Panc1 (cell line): ENCODE measurements at places on chromosomes 5 and 9.

DNA sequence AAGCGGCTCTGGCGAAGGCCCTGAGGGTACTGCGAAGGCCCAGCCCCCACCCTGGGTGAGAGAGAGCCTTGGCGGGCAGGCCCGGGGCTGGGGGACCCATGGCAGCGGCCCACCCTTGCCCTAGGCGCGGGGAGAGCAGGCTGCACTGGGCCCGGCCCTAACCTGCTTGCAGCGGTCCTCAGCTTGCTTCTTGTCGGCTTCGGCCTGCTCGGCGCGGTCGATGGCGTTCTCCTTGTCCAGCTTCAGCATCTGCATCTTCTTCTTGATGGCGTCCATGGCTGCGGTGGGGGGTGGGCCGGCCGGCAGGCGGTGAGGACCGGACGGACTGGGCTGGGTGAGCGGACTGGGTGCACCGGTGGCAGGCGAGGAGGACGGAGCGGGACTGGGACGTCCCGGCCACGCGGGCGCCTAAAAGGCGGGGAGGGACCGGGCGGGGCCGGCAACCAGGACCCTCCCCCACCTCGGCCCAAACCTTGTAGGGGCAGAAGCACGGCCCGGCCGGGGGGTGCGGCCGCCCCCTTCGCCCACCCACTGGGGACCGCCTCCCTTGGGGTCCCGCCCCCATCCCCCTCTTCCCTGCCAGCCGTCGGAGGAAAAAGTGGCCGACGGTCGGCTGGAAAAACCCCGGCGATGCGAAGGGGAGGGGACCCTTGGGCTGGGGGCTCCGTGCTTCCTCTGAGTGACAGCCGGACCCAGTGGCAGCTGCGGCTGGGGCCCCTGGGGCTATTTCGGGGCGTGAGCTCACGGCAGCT is at the start of gene TPM2:
TSS of gene TPM2 (minus strand) at position 384 of the 752 bp plus-strand sequence. CDS start at position 276, 108 bp downstream.
- no peak for DNase-seq

DNA sequence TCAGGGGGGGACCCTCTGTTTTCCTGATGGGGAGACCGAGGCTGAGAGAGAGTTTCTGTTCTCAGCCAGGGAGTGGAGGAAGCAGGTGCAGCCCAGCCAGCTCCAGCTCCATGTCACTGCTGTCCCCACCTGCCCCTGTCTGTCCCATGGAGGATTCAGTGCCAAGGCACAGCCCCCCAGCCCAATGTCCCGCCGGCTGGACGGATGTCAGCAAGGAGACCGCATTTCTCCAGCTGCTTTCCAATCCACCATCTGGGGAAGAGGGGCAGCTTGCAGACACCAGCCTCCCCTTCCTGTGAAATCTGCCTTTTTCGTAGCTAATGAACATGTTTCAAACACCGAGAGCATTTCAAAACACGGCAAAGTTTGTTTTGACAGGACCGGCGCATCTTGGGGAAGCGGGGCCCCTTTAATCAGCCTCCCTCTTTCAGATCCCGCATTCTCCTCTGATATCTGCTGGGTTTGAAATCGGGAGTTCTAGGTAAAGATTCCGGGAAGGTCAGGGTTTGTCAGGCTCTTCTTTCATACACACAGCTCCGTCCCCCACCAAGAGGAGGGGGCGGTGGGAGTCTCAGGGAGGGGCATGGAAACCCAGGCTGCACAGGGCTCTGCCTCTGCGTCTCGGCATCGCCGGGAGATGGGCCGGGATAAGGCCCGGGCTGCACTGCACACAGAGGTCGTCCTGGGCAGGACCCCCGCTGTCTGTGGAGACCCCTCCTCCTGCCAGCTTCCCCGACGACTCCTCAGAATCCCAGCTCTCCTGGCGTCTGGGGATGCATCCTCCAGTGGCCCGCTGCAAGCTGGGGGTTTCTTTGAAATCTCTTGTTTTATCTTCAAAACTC is 74.8 kb downstream of the NEK6 start:
- no peak for DNase-seq

GRCh38 chr5:96699186-96699820 is 37.1 kb downstream of the CAST start:
- DNase-seq, result no peak

- no peak for DNase-seq
Observed at GRCh38 chr9:81529556-81530193, 159.7 kb downstream of the TLE1 start.

- DNase-seq, result no peak
Observed at GRCh38 chr5:172524573-172525021, 70.3 kb upstream of the SH3PXD2B start.

DNA sequence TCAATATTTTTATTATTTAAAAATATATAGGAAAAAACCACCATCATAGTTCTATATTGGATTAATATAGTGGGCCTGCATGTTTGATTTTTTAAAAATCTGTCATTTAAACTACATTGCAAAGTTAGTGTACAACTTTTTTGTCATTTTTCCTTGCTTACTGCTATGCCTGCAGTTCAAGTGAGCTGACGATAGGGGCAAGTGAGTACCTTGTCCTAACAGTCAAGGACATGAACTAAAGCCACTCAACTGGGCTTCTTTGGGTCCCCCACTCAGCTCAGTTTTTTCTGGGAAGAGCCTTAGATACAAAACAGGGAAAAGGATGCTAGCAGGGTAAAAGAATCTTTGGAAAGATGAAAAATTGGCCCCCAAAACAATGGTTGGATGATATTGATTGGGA is 269.9 kb downstream of the MAN2A1 start:
- no peak for DNase-seq

- no peak for DNase-seq
Observed at GRCh38 chr5:162091336-162091735, 23.8 kb downstream of the GABRG2 start.

DNA sequence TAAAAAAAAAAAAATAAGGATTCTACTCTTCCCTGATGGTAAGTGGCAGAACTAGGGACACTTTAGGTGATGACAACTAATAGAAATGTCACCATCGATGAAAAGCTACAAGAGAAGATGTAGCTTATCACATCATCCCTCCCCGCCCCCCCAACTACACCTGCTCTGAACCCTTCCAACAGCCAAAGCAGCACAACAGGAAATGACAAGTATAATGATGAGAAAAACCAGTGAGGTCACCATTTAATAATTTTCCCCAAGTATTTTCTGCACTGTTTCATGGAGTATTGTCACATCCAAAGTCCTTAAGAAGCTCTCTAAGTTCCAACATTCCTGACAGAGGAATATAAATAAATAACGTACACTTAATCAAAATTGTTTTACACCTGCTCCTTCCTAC is 221.4 kb downstream of the EFNA5 start:
- DNase-seq, result no peak

DNA sequence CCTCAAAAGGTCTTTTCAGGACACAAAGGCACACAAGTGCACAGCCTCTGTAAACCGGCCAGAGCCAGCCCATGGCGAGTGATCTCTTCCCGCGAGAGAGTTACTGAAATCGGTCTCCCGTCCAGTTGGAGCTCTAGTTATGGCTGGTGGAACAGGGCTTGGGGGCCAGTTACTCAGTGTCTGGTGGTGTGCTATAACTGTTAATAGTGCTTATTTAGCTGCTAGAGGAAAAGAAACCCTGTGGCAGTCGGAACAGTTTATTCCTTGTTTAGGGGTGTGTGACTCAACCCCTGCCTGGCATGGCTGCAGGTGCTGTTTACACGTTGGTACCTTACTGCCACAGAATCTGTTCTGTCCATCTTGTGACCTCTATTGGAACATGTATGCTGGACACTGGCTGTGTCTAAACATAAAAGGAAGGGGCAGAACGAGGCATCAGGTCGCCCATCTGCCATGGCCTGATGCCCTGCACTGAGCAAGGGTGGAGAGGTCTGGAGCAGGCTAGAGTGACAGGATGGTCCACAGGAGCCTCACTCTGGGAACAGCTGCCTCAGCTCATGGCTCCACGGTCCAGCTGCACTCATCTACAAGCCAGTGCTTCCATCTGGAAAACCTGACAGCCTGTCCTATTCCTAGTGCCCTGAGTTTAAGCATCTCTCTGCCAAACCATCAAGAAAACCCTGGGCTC is 49.6 kb upstream of the SIMC1 start:
- no peak for DNase-seq

DNA sequence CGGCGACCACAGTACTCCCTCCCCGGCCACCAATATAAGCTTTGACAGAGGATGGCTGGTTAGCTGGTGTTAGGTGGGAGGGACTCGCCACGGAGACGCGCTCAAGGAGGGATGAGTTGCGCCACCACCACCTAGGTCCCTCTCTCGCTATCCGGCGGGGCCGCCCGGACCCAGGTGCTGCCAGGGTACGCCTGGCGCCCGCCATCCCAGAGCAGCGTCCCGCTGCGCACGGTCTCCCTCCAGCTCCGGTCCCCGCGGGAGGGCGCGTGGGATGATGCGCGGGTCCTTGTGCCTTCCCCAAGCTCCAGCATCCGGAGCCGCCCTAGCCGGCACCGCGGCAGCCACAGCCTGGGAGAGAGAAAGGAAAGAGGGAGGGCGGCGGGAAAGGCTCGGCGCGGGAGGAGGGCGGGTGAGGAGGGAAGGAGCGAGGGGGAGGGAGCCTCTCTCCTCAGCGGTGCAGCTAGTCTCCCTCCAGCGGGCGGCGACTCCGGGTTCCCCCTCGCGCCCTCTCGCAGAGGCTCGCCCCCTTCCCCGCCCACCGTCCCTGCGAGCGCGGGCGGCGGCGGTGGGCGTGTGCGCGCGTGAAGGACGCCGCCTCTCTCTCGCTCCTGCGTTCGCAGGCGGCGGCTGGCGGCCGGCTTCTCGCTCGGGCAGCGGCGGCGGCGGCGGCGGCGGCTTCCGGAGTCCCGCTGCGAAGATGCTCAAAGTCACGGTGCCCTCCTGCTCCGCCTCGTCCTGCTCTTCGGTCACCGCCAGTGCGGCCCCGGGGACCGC is at the start of gene CAMK4:
TSS of gene CAMK4 (plus strand) at position 598 of the 774 bp plus-strand sequence. CDS start at position 698, 100 bp downstream.
- DNase-seq, result no peak

- no peak for DNase-seq
Observed at GRCh38 chr9:33750839-33751339, 44.5 kb upstream of the PRSS3 start.

DNA sequence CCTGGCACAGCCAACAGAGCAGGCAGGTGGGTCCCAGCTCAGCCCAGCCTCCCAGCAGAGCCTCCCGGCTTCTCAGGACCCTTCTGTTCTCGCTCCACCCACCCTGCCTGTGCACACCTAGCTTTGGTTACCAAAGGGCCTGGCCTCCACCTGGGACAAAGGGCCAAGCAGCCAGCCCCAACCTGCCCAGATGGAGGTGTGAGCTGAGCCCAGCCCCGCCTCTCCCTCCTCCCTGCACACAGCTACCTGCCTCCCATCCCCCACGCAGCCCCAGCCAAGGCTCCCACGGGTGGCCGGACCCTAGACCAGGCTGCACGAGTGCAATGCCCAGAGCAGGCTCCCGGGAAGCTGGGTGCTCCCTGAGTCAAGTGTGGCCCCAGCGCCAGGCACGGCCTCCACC is 5.6 kb downstream of the TPRN start:
- no peak for DNase-seq

GRCh38 chr9:134403292-134403681 is 77.0 kb downstream of the RXRA start:
- DNase-seq, result no peak

DNA sequence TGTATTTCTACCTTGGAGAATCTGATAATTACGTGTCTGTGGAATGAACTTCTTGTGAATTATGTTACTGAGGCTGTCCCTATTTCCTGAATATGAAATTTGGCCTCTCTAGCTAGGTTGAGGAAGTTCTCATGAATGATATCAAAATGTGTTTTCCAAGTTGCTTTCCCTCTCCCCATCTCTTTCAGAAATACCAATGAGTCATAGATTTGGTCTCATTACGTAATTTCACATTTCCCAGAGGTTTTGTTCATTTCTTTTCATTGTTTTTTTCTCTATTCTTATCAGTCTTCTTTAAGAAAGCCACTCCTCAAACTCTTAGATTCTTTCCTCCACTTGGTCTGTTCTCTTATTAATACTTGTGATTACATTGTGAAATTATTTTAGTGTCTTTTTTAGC is 923.8 kb upstream of the CDH9 start:
- no peak for DNase-seq

GRCh38 chr9:124511426-124511840 is 4.2 kb upstream of the NR5A1 start:
- no peak for DNase-seq

GRCh38 chr5:58855851-58856739 is 273.2 kb downstream of the RAB3C start:
- DNase-seq, result no peak

GRCh38 chr5:130715541-130715940 is 449.5 kb downstream of the HINT1 start:
- no peak for DNase-seq

DNA sequence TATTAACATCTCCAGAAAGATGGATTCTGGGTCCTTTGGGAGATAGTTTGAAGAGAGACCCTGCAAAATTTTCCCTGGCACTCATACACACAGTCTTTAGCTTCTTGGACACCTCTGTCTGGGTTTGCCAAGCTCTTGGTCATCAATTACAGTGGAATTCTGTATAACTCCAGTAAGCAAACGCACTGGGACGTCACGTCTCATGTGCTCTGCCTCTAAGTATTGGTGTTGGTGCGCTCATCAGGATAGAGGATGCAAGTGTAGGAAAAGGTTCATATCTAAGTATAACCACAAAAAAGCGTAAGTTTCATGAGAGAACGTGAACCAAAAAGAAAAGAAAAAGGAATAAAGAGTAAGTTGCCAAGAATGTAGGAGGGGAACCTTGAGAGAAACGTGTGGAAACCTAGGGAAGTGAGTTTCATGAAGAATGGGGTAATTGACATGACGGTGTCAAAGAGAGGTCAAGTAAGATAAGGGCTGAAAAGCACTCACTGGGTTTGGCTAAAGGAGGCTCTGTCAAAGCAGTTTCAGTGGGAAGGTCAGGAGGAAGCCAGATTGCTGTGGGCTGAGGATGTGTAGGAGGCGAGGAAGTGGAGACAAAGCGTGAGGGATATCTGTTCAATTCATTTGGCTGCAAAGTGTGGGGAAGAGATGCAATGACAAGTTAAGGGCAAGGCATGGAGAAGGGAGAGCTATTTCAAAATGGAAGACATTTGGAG is 92.7 kb downstream of the RAD23B start:
- no peak for DNase-seq

DNA sequence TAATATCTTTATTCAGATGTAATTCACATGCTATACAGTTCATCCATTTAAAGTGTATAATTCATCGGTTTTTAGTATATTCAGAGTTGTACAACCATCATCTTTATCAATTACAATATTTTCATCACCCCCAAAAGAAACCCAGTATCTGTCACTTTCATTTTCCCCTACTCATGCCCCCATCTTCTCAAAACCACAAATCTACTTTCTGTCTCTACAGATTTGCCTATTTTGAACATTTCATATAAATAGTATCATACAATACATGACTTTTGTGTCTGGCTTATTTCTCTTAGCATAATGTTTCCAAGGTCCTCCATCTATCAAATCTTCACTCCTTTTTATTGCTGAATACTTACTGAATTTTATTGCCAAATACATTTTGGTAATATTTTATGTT is 305.1 kb upstream of the SGCD start:
- DNase-seq, result no peak

- no peak for DNase-seq
Observed at GRCh38 chr5:134553821-134554267, 28.4 kb downstream of the JADE2 start.

DNA sequence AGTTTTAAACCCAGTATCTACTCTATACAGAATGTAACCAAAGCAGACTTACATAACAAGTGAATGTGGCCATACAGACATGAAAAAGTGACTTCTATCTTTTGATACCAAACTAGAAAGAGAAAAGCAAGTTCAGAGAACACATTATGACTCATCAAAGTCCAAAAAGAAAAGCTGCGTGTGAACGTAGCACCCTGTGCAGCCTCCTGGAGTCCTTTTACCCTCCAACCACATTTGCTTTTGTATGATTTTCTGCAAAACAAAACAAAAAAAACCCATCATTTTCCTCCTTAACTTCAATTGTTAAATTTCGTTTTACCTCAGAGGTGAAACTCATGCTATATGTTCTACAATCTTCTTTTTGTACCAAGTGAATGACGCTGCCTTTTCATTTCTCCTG is 2.8 kb upstream of the SMARCA2 start:
- no peak for DNase-seq
